ENCODE measurements at places on chromosomes 2 and 18.

DNA sequence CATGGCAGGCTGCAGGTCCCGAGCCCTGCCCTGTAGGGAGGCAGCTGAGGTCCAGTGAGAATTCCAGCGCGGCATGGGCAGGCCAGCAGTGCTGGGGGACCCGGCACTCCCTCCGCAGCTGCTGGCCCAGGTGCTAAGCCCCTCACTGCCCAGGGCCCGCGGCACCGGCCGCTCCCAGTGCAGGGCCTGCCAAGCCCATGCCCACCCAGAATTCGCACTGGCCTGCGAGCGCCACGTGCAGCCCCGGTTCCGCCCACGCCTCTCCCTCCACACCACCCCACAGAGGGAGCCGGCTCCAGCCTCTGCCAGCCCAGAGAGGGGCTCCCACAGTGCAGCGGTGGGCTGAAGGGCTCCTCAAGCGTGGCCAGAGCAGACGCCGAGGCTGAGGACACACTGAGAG is 158.5 kb upstream of the ACVR2A start:
- no peak for DNase-seq

DNA sequence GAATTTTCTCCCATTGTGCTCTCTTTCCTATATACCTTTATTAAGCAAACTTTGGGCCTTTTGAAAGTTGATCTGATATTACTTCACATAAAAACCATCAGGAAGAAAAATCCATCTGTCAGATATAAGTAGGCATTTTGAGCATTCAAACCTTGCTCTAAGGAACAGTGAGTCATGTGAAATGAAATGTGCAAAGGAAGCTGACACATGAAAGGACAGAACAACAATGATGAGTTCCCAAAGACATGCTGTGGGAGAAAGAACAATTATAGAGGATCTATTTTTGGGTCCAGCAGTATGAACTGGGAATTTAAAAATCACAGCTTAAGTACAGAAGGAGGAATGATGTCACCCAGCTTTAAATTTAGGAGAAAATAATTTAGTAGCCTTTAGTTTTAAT is 18.1 kb downstream of the CALCRL start:
- no peak for DNase-seq

- no peak for DNase-seq
These were observed 19.5 kb downstream of the TRAF3IP1 start for GRCh38 chr2:238339814-238340213.

DNA sequence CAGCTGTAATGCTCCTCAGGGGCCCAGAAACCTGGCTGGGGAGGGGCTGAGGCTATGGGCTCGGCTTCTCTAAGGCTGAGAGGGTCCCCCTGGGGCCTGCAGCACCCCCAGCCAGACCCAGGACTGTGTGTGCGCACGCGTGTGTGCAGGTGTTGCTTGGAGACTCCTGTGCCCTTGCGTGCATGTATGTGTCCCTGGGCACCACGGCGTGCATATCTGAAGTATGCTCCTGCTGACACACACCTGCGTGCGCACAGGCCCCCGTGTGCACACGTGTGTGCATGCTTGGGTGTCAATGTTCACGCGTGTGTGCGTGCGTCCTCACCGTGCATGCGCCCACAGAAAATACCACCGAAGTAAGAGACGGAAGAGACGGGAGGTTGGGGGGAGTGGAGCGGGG is 14.9 kb upstream of the ECEL1 start:
- DNase-seq = no peak

GRCh38 chr2:4792126-4792525 is 900.1 kb upstream of the SOX11 start:
- no peak for DNase-seq

- DNase-seq = no peak
These were observed 137.2 kb upstream of the GPC1 start for GRCh38 chr2:240298117-240298790.

DNA sequence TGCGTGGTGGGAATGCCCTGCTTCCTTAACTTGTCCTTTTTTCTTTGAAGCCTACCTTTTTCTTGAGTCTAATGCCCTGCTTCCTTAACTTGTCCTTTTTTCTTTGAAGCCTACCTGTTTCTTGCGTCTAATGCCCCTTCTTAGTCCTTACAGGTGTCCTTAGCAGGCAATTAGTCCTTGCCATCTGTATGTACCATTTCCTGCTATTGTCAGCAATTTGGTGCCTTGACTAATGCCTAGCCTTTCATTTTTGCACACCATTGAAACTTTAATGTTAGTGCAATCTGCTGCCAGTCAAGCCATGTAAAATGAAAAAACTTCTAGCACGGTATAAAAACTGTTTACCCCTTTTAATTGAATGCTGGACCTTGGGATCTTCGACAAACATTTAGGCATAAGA is 4.3 kb downstream of the KDM3A start:
- DNase-seq = no peak

DNA sequence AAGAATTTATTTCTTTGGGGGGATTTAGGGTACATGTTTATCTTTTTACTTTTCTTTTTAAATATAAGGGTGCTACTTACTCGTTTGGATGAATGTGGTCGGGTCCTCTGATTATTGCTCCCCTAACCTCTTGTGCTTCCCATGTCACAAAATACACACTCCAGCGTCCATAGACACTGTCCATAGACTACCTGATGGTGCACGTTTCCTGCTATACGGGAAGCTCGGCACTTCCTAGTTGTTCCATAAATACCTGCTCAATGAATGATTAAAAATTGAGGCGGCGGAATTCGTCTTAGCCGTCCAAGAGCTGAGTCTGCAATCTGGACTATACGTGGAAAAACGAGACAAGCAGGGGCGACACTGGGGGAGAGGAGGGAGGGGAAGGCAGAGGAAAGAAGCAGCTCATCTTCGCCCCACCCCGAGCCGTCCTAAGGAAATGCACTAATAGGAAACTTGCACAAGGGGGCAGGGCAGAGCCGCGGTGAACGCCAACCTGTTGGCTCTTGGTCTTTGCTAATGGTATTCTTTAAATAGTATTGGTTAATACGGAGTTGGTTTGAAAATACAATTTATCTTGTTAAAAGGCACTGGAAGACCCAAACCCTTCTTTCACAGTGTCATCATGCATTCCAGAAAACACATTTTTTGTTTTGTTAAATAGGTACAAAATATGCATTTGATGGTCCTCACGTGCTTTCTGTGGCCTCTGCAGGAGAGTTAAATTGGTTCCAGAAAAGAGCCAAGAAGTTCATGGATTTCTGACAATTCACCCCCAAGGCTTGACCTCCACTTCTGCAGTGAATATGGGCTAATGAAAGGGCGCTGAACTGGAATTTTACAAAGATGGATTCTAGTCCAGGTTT is 73.0 kb upstream of the KCTD1 start:
- no peak for DNase-seq

Measured in CD4-positive, alpha-beta T cell treated with Interleukin-17A for 1 hour (primary cell).